Activated CD4-positive, alpha-beta T cell treated with anti-CD3 and anti-CD28 coated beads for 24 hours (primary cell): ENCODE measurements at places on chromosomes 1 and 21.

- DNase-seq: no peak
Observed at GRCh38 chr1:198638894-198639635, at the start of gene PTPRC. PTPRC (plus strand) TSS chr1:198639040; CDS start chr1:198639269, 229 bp downstream.

GRCh38 chr1:20124456-20125057, 5.2 kb upstream of the PLA2G2D start:
- DNase-seq: no peak

GRCh38 chr1:5720936-5721335, 271.3 kb downstream of the NPHP4 start:
- no peak for DNase-seq

GRCh38 chr1:242208021-242208420, 209.1 kb upstream of the MAP1LC3C start:
- no peak for DNase-seq

- no peak for DNase-seq
Observed at GRCh38 chr1:41394959-41395956, 34.0 kb downstream of the FOXO6 start.
